ENCODE measurements at places on chromosomes 7 and 10. TPM values are rescaled to one million over a fixed set of nuclear protein-coding genes. Genes with fewer than 3 reads are reported as not detected.

- no peaks in the 10 kb centered on the region for H3K36me3 ChIP-seq
- no peaks in the 10 kb centered on the region for H3K4me1 ChIP-seq
- no peak overlapping the region for H3K27ac ChIP-seq
- H3K4me3 ChIP-seq: no peak overlapping the region
Measured at GRCh38 chr7:42739638-42740037, 172.2 kb downstream of the C7orf25 start.

DNA sequence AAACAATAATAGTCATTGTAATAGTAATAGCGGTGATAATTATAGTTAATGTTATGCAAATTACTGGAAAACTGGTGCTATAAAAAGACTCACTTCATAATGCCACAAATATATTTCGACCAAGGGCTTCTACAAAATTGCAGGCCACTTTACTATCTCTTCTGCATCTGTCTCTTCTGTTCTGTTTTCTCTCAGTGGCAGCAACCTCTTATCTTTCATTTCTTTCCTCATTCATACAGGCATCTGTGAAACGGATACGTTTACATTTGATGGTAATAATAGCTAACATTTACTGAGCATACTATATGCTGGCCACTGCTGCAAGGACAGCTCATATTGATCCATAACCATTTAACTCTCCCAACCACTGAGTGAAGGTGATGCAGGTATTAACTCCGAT, 537.4 kb upstream of the PFKP start:
- H3K4me3 ChIP-seq: no peak overlapping the region
- DNase-seq: no peak
- no peaks in the 10 kb centered on the region for H3K27me3 ChIP-seq
- no peak overlapping the region for H3K27ac ChIP-seq
- H3K36me3 ChIP-seq: no peaks in the 10 kb centered on the region

DNA sequence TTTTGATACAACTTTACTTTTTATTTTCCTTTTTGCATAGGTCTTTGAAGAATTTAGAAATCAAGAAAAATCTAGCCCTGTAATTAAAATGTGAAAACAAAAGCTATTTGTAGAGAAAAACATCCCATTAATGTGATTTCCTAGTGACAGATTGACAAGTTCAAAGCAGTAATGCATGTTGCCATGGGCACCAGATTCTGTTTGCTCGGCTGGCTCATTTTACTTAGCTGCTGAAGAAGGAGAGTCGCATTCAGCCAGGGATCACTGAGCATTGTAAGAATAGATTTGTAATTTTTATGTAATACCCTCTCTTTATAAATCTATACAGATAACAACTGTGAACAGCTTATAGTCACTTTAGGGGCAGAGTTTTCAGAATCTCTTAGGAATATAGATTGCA, 28.5 kb downstream of the DNAJB9 start:
- no peaks in the 10 kb centered on the region for H3K27me3 ChIP-seq
- no peaks in the 10 kb centered on the region for H3K36me3 ChIP-seq
- no peak overlapping the region for H3K4me3 ChIP-seq
- no peak overlapping the region for H3K27ac ChIP-seq
- no peak for DNase-seq

GRCh38 chr7:71229148-71229547, 97.2 kb downstream of the GALNT17 start:
- no peak overlapping the region for H3K27ac ChIP-seq
- H3K36me3 ChIP-seq: no peaks in the 10 kb centered on the region
- no peak for DNase-seq
- H3K27me3 ChIP-seq: peaks cover 2% of the 10 kb centered on the region
- no peaks in the 10 kb centered on the region for H3K4me1 ChIP-seq
- no peak overlapping the region for H3K4me3 ChIP-seq

- H3K36me3 ChIP-seq: no peaks in the 10 kb centered on the region
- H3K4me1 ChIP-seq: no peaks in the 10 kb centered on the region
- no peak overlapping the region for H3K4me3 ChIP-seq
- H3K27ac ChIP-seq: no peak overlapping the region
- DNase-seq: no peak
Measured at GRCh38 chr10:75612904-75613684, 181.7 kb downstream of the LRMDA start.

- no peak overlapping the region for H3K4me3 ChIP-seq
- no peaks in the 10 kb centered on the region for H3K36me3 ChIP-seq
- H3K27ac ChIP-seq: no peak overlapping the region
- H3K4me1 ChIP-seq: no peaks in the 10 kb centered on the region
- DNase-seq: no peak
Measured at GRCh38 chr7:97580205-97580604, 151.7 kb upstream of the TAC1 start.

IRF5 gene
- total RNA-seq: 1.6 TPM
